RWPE2 (cell line): ENCODE measurements at places on chromosomes 11 and 22.

- DNase-seq, result no peak
Observed at GRCh38 chr11:15662285-15662684, 547.6 kb downstream of the INSC start.

GRCh38 chr11:104380358-104380757 lies 216.4 kb upstream of the PDGFD start:
- no peak for DNase-seq

GRCh38 chr11:104661901-104662300 lies 236.4 kb downstream of the CASP12 start:
- no peak for DNase-seq

DNA sequence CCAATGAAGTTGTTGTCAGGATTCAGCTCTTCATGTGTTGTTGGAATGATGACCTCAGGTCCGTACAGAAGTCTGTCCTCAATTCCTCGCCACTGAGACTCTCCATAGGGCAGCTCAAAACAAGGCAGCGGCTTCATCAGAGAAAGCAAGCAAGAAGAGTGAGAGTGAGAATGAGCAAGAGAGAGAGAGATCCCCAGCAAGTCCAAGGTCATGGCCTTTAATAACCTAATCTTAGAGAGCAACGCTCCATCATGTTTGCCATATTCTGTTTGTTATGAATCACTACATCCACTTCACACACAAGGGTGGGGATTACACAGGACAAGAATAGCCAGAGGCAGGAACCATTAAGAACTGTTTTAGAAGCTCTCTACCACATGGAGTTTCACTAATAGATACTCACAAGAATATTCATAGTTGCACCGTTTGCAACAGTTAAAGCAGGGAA lies 23.3 kb upstream of the MMP7 start:
- no peak for DNase-seq

DNA sequence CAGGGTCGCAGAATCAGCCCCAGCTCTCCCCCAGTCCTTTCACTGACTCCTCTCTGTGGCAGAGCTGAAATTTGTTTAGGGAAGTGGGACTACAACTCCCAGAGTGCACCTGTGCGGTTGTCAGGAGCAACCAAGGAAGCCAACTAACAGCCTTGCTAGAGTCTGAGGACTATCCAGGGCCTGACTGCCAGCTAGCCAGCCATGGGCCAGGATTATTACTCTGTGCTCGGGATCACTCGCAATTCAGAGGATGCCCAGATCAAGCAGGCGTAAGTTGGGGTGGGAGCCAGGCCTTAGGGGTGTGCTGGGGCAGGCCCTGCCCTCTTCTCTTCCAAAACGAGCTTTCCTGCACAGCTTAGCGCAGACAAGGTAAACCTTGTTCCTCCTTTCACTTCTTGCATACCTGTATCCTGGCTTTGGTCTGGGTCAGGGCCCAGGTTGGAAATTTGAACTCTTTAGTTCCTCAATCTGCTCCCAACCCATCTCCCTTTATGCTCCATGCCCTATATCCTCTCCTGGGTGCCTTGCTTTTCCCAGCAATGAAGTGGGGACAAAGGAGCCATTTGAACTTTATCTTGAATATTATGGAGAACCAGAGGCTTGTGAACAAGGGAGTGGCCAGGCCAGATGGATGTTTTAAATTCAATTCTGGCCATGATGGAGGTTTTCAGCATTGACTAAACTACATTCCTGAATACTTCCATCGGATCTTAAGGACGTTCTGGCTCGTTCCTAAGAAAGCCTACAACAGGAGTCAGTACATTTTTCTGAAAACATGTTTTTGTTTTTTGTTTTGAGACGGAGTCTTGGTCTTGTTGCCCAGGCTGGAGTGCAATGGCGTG lies at the start of gene DNAJB13:
Gene DNAJB13 (plus strand): TSS at position 158 of the 842 bp plus-strand sequence. CDS start 44 bp downstream, at position 202.
- no peak for DNase-seq

DNA sequence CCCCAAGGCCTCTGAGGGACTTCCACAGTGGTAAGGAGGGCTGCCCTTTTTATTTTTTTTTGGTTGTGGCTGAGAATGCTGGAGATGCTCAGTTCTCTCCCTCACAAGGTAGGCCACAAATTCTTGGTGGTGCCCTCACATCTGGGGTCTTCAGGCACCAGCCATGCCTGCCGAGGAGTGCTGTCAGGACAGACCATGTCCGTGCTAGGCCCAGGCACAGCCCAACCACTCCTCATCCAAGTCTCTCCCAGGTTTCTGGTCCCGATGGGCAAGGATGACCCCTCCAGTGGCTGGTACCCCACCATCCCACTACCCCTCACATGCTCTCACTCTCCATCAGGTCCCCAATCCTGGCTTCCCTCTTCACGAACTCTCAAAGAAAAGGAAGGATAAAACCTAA lies 4.2 kb downstream of the THY1 start:
- no peak for DNase-seq

GRCh38 chr11:76672431-76673175 lies 2.1 kb upstream of the LRRC32 start:
- no peak for DNase-seq

DNA sequence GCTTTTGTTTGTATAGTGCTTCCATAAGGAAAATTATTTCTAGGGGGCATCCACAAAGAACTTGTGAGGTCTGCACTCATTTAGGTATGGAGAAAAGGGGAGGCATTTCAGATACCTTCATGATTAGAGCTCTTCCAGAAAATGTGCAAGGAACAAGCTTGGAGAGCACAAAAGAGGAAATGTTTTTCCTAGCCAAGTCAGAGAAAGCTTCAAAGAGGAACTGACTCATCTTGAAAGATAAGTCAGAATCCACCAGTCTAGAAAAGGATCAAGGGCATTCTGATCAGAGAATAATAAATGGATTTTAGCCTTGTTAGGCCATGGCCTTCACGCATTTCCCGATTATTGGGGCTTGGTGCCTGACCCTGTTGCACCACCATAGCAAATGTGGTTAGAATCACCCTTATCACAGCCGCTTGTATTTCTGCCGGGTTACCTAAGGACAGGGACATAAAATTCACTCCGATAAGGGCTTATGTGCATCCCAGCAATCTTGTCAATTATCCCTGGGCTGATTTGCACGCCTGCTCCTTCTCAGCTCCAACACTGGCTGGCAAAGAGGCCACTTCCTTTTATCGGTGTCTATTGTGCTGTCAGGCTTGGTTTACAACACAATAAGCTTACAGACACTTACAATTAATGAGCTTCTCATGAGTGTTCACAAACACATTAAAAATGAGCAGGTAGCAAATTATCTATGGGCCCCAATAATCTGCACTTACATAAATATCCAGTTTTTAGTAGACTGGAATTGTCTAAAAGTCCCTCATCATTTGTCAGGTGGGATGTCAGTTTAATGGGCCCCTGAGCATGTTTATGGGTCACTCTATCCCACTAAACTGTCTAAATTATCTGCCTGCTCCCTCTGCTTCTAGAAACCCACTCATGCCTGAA lies 613.5 kb downstream of the SOX6 start:
- DNase-seq, result no peak

DNA sequence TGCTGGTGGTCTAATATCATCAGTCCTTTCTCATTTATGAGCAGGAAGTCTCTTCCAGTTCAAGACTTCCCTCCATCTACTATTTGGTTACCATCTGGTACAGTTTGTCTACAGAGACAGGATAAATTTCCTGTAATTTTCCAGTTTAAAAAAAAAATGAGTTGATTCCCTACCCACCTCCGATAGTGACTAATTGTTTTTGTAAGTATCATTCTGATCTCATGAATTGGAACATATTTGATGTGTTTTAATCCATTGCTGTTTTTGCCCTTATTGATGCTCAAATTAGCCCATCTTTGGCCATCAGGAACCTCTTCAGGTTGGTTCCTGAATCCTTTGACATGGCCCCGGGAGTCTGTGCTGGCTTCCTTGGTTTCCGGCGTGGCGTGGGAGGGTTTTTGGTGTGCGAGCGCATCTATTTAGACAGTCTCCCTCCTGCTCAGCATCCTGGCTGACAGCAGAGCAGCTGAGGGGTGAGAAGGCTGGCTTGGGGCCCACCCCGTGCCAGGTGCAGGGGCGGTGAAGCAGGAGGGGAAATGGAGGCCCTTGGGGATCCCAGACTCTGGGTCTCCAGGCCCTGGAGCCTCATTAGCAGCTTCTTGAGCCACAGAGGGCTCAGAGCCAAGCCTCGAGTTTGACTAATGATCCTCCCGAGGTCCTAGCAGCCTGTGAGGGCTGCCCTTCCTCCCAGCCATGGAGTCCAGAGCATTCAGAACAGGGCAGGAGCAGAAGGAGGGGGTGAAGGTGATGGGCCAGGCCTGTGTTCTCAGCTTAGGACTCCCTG lies 6.8 kb downstream of the OMP start:
- DNase-seq, result no peak

DNA sequence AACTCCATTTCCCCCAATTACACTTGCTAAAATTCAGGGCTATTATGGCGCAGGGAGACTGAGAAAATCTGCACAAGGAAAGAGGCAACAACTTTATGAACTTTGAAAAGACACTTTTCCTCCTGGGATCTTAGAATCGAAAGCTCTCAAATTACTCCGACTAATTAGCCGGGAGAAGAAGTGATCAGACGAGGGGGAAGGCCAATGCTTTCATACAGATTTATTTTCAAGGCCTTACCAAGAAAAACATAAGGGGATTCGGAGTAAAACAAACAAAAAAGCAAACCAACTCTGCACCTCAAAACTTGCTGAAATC lies 1.6 kb downstream of the PAX6 start:
- DNase-seq, result no peak

DNA sequence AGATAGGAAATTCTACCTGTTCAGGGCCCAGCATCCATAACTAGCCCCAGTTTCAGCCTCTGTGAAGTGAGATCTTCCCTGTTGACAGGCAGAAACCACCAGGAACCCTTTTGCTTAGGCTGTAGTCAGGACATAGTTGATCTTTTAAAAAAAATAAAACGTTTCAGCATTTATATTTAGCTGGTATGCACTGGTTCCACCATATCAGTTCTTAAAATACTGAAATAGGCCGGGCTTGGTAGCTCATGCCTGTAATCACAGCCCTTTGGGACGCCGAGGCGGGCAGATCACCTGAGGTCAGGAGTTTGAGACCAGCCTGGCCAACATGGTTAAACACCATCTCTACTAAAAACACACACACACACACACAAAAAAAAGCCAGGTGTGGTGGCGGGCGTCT lies 35.3 kb downstream of the GALNT18 start:
- no peak for DNase-seq

- DNase-seq, result no peak
Observed at GRCh38 chr22:20131597-20131858, at the start of gene ZDHHC8. TSS of gene ZDHHC8 (plus strand) at chr22:20131804. CDS start at chr22:20131948, 144 bp downstream.

- DNase-seq, result no peak
Observed at GRCh38 chr11:21710809-21711208, 482.1 kb upstream of the ANO5 start.

DNA sequence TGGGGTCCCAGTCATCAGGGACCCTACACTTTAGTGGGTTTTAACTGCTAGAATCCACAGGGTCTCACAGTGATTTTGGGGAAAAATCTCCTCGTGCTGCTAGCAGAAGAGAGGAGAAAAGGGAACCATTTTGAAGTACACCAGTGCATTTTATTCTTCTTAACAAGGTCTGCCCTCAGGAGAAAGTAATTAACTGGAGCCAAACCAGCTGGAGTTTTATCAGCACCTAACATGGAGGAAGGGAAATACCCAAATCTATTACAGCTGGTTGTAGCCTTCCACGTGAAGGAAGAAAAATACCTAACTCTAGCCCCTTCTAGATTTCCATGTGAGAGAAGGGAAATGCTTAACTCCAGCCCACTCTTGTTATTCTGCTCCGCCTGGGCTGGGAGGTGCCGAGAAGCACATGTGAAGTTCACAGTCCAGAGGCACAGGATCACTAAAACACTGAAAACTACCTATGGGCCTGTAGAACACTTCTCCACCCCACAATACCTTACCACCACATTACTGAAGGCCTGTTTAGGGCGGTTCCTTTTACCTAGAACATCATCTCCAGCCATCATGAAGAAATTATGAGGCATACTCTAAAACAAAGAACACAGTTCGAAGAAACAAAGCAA lies 31.3 kb upstream of the TEAD1 start:
- no peak for DNase-seq
